ENCODE measurements at places on chromosomes 16 and 17.

DNA sequence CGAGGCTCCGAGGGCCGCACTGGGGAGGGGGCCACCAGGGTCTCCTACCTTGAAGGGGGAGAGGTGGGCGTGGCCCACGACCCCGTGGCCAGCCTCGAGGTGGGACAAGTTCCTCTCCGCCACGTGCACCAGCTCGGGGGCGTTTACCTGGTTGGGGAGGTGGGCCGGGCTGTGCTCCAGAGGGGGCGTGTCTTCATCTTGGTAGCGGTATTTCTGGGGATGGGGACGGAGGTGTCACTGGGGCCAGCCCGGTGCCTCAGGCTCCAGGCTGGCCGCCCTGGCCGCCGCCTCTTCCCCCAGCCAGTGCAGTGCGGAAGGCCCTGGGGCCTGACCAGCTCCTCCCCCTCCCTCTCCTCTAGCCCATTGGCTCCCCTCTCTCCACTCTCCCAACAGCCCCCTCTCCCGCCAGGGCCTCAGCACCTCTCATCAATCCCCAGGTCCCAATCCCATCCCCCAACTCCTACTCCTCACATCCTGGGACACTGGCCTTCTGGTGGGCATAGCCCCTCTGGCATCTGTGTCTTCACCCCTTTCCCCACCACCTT is 11.5 kb downstream of the DLG4 start:
- no peaks in the 10 kb centered on the region for H3K36me3 ChIP-seq
- no peak for DNase-seq
- H3K4me3 ChIP-seq, result no peak overlapping the region
- H3K4me1 ChIP-seq, result peaks cover 16% of the 10 kb centered on the region
- no peak overlapping the region for H3K27ac ChIP-seq
- no peaks in the 10 kb centered on the region for H3K27me3 ChIP-seq

DNA sequence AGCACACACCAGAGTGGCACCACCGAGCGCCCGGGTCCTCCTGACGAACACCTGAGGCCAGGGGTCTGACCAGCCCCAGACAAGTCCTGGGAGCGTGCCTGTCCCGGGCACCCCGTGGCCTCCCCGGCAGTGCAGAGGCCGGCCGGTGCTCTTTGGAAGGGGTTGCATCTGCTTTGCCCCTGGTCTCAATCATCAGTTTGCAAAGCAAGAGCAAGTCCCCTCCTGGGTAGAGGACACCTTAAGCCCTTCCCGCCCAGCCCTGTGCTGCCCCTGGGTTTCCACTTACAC is 11.6 kb upstream of the CAPN15 start:
- no peak overlapping the region for H3K4me3 ChIP-seq
- no peaks in the 10 kb centered on the region for H3K4me1 ChIP-seq
- no peaks in the 10 kb centered on the region for H3K27me3 ChIP-seq
- H3K27ac ChIP-seq, result no peak overlapping the region

GRCh38 chr17:31550389-31551056 is 159.0 kb downstream of the RAB11FIP4 start:
- H3K4me3 ChIP-seq, result peak overlapping the region; percentile 77
- peak overlapping the region; percentile 52 for H3K27ac ChIP-seq
- DNase-seq, result no peak

- H3K27me3 ChIP-seq, result no peaks in the 10 kb centered on the region
- no peaks in the 10 kb centered on the region for H3K36me3 ChIP-seq
- no peak overlapping the region for H3K27ac ChIP-seq
- DNase-seq, result peak; percentile 67
- peaks cover 16% of the 10 kb centered on the region for H3K4me1 ChIP-seq
These were observed 20.9 kb upstream of the KRT19 start for GRCh38 chr17:41548844-41549595.

GRCh38 chr16:23847948-23848347 is 12.2 kb downstream of the PRKCB start:
- DNase-seq, result no peak
- no peak overlapping the region for H3K4me3 ChIP-seq
- no peak overlapping the region for H3K27ac ChIP-seq
- peaks cover 7% of the 10 kb centered on the region for H3K4me1 ChIP-seq
- no peaks in the 10 kb centered on the region for H3K27me3 ChIP-seq
- H3K36me3 ChIP-seq, result no peaks in the 10 kb centered on the region

DNA sequence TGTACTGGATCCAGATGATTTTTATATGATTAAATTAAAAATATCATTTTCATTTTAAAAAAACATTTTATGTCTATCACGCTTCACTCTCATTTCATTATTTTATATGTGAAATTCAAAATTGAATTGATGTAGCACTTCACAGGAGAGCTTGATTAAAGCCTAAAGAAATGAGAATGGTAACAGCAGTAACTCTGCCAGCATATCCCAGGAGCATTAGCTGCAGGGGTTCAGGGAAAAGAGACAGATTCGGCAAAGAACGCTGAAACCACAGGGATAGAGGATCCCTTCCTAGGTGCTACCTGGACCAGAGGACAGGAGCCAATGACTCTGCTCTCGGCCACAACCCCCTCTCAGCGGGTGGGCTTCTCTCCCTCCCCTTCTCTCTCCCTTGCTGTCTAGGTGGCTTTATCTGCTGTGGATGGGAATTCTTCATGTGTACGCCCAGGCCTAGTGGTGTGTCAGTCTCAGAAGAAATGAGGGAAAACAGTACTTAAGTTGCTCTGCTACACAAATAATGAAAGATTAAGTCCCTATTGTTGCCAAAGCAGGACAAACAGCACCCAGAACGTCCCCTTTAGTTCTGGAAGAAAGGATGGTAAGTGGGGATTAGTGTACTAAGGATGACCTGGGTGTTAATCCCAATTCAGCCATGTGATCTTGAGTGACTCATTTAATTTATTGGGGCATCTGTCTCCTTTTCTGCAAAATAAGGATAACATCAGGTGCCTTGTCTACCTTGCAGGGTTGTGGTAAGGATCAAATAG is 123.3 kb downstream of the CDK5R1 start:
- H3K36me3 ChIP-seq, result no peaks in the 10 kb centered on the region
- H3K4me1 ChIP-seq, result no peaks in the 10 kb centered on the region
- no peak for DNase-seq

GRCh38 chr17:81090361-81091136 is 55.6 kb downstream of the BAIAP2 start:
- H3K27me3 ChIP-seq, result no peaks in the 10 kb centered on the region
- no peak overlapping the region for H3K27ac ChIP-seq
- H3K4me1 ChIP-seq, result peaks cover 22% of the 10 kb centered on the region
- no peak overlapping the region for H3K4me3 ChIP-seq

DNA sequence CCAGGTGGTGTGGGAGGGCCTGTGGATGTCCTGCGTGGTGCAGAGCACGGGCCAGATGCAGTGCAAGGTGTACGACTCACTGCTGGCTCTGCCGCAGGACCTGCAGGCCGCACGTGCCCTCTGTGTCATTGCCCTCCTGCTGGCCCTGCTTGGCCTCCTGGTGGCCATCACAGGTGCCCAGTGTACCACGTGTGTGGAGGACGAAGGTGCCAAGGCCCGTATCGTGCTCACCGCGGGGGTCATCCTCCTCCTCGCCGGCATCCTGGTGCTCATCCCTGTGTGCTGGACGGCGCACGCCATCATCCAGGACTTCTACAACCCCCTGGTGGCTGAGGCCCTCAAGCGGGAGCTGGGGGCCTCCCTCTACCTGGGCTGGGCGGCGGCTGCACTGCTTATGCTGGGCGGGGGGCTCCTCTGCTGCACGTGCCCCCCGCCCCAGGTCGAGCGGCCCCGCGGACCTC is 798 bp downstream of the CLDN9 start:
- no peaks in the 10 kb centered on the region for H3K36me3 ChIP-seq
- DNase-seq, result no peak
- H3K4me1 ChIP-seq, result peaks cover 16% of the 10 kb centered on the region
- peaks cover 8% of the 10 kb centered on the region for H3K27me3 ChIP-seq
- no peak overlapping the region for H3K27ac ChIP-seq
- no peak overlapping the region for H3K4me3 ChIP-seq

DNA sequence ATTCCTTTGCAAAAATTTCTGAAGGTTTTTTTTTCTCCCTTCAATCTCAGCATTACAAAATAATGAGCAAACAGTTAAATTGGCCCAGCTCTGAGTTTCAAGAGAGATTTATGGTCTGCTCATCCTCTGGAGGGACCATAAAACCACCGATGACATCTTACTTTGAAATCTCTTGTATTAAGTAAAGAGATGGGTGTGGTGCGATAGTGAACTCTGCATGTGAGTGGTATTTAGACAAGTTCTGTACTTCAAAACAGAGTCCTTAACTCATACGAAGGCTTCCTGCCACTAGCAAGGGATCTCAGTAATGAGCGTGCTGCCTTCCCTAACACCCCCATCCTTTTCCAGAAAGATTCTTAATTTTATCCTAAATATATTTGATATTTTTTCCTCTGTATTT is 2.1 kb downstream of the FAM20A start:
- peaks cover 28% of the 10 kb centered on the region for H3K27me3 ChIP-seq
- DNase-seq, result no peak
- H3K36me3 ChIP-seq, result no peaks in the 10 kb centered on the region
- H3K4me1 ChIP-seq, result peaks cover 8% of the 10 kb centered on the region
- no peak overlapping the region for H3K27ac ChIP-seq
- H3K4me3 ChIP-seq, result no peak overlapping the region

DNA sequence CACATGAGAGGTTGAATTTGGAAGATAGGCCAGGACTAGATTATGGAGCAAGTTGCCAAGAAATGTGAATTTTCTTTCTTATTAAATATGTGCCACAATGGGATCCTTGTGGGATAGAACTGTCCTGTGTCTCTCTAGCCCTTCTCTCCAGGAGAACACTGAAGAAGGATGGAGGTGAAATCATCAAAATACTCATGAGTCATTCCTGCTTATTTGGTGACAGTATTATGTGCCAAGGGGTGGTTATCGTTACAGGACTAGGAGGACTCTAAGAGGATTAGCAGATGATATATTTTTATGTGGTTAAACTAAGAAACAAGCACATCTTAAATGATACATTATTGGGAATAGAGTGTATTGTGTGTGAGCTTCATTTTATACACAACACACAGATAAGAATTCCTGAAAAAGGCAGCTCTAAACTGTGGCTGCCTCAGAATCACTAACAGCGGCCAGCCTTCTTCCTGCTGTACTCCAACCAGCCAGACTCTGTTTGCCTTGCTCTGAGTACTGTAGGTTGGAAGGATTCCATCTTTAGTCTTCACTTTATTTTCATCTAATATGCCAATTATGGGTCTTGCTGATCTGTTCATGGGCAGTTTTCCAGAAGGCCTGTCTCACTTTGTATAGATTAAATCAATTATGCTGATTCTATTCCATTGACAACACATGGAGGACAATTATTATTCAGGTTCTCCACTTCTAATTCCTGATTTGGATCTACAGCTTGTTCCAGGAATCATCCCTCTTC is 325.8 kb downstream of the ABCC12 start:
- H3K27ac ChIP-seq, result no peak overlapping the region
- no peaks in the 10 kb centered on the region for H3K36me3 ChIP-seq
- H3K27me3 ChIP-seq, result no peaks in the 10 kb centered on the region
- no peak overlapping the region for H3K4me3 ChIP-seq
- no peaks in the 10 kb centered on the region for H3K4me1 ChIP-seq

Measured in effector memory CD4-positive, alpha-beta T cell (primary cell).